ENCODE measurements at places on chromosomes 3 and 15.
A peak's percentile ranks its signal among the peaks of the same experiment; 100 is the strongest.

- no peak for DNase-seq
These were observed 8.9 kb downstream of the MUC4 start for GRCh38 chr3:195802795-195803194.

DNA sequence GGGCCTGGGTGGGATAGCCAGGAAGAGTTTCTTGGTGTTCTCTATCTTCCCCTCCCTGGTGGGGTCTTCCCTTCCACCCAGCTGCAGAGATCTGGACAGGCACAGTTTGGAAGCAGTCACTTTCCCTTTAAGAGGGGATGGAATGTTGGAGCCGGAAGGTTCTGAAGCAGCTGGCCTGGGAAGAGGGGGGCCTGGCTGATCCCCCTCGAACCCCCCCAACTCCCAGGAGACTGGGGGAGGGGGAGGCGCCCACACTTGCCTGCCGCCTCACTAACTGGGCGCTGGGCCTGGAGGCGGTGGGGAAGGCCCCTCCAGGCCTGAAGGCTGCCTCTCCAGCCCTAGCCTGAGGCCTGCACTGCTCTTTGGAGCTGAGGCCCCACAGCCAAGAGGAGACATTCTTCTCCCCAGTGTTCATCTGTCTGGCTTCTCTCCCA is 1.4 kb downstream of the DVL3 start:
- DNase-seq = no peak

- no peak for DNase-seq
These were observed 83.3 kb downstream of the NR2E3 start for GRCh38 chr15:71893691-71894090.

- DNase-seq = no peak
These were observed 82.8 kb downstream of the PCSK6 start for GRCh38 chr15:101406526-101407195.

DNA sequence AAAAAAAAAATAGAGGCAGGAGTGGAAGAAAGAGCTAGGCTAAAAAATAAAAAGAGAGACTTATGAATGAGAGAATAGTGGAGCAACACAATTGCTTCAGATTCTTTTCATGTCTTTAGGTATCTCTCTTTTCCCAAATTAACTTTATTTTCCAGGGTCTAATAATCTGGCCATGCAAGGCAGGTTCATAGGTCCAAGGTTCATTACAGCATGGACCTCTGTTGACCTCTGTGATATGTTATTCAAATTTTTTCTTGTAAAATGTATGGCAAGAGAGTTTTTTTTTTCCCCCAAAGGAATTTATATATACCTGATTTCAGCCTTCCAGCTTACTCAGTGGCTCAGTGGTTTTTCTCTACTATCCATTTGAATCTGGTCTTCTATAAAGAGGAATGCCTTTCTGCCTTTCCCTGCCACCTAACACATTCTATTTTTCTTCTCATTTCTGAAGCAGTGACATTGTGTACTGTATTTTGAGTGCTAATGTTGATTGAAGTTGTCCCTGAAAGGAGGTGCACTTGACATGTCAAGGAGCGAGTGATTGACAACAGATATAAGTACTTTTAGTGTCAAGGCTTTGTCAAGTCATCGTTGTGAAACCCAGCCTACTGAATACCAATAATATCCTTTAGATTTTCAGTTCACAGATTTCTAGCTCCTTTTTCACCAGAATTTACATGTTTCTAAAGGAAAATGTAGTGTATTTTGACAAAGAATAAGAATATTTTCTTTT is 118.5 kb downstream of the MAP2K5 start:
- no peak for DNase-seq

DNA sequence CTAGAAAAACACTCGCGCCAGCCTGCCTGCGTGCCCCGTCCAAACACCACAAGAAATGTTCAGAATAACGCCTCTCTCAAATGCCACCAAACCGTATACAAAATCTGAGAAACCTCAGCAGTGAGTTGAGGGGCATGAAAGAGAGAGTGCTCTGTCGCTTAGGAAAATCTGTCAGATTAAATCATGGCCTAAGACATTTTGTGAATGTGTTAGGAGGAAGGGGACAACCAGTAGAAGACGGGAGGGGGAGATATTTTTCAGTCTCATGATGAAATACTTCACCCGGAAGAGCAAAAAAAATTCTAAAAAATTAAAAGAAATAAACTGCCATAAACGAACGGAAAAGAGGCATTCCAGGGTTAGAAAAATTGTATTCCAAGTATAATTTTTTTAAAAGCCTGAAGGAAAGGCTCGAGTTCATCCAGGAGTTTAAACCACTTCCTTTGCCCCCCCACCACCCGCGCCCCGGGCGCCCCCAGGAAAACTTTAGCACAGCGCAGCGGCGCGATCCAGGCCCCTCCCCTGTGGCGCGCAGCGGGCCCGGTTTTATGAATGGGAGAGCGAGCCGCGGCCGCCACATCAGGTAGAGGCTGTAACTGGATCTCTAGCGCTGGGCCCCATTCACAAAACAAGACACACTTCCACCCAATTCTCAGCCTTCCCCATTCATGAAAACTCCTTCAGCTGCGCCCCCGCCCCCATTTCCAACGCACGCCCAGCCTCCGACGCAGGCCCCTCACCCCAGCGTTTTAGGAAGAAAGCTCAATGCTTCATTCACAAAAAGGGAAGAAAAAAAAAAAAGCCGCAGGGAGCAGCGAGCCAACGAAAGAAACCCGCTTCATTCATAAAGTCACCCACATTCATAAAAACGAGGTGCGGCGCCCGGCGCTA is 1.4 kb downstream of the ETV5 start:
- no peak for DNase-seq

- DNase-seq = no peak
These were observed 27.5 kb downstream of the NR1I2 start for GRCh38 chr3:119809249-119810017.

- DNase-seq = no peak
These were observed 83.0 kb downstream of the OTOL1 start for GRCh38 chr3:161579395-161580126.

- no peak for DNase-seq
These were observed at the start of gene CCK for GRCh38 chr3:42266085-42266484. CCK (minus strand) TSS chr3:42266185; CDS start chr3:42263630, 2,555 bp downstream.

DNA sequence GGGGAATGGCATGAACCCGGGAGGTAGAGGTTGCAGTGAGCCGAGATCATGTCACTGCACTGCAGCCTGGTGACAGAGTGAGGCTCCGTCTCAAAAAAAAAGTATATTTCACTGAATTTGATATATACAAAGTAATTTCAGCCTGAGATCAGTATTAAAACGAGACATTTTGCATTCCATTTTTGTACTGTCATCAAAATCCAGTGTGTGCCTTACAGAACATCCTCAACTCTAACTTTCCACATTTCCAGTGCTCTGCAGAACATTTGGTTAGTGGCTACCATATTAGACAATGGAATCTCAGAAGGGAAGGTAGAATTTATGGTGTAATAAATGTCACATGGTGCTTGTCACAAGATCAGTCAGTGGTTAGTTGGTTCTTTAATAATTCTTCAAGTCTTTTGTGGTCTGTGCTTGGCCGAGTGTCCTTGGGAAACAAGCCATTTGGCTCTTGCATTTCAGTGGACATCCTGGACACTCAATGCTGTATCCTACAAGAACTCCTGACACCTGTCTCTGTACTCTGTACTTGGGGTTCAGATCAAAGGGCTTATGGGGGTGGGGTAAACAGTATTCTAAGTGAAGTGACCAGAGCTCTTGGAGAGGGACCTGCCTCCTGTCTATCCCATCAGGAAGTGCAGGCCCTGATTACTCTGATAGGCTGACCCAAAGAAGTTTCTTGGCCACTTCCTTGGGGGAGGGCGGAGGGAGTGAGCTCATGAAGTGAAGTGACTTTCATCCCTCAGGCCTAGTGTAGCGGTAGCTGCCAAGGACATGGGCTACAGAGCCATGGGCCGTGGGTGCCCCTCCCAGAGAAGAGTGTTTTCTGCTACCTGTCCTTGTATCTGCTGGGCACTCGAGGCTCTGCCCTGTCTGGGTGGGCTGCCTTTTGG is 3.7 kb downstream of the ACVR2B start:
- DNase-seq = peak; percentile 84

- peak; percentile 52 for DNase-seq
These were observed 323.9 kb upstream of the IGF1R start for GRCh38 chr15:98324341-98324970.

DNA sequence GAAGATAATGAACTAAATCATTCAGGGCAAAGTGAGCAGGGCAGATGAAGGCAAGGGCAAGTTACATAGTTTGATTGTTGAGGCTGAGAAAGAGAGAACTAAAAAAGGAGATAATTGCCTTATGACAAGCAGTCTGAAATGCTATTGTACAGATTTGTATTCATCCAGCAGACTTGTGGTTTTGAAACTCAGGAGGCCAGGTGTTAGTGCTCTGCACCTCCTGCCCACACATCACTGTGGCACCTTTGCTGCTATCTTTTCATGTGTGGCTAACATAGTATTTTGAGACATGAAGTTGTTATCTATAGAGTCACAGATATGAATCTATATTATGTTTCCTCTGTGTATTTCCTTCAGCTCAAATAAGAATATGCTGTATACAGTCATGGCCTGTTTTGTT is 24.3 kb upstream of the SUCLG2 start:
- DNase-seq = no peak

DNA sequence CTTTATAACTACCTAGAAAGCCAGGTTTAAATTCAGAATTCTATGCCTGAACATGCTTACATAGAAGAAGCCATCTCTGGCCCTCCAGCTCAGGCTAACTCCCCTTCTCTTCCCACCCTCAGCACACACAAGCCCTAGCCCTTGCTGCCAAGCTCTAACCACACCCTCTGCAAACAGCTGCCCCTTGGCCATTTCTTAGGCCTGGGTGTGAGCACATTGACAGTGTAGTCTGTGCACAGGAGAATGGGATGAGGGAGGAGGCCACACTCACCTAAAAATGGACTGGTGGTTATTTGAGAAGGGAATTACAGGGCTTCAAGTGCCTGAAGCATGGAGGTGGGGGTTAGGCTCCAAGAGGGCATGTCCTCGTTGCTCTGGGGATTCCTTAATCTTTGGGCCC is 42.3 kb upstream of the SLC25A36 start:
- DNase-seq = no peak

DNA sequence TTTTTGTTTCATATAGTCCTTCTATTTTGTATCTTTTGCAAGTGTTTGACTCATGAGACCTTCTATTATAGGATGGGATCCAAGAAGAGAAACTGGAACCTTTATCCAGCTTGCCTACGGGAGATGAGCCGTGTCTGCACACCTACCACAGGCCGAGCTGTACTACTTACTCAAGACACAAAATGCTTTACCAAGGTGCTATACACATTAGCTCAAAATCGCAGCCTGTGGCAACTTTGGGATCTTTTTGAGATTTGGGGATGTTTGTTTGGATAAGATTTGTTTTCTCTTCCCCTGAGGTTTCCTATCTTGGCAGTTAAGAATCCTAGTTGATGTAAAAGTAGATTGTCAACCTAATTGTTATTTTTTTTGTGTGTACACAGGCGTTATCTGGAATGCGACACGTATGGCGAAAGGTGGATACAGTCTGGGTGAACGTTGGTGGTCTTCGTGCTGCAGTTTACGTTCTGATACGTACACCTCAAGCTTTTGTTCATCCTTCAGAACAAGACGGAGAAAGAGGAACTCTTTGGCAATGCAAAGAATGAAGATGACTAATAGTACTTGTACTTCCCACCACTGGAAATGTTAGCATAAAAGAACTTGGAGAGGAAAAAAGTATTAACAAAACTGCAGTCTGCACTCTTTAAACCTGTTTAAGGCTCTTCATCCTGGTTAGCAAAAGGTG is 13.1 kb upstream of the SETD5 start:
- no peak for DNase-seq

DNA sequence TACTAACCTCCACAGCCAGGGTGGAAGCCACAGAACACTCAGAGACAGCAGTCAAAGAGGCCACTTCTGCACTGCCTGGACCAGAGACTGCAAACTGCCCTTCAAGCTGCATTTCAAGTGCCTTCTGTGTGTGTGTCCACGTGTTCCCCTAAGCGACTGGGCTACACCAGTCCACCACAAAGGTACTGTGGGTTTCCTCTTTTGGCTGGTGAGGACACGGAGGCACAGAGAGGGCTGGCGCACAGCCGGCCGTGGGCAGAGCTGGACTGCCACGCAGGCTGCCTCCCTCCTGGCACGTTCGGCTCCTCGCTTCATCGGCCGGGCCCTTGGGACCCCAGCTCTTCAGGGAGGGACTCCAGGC is 60.9 kb downstream of the MGLL start:
- no peak for DNase-seq

DNA sequence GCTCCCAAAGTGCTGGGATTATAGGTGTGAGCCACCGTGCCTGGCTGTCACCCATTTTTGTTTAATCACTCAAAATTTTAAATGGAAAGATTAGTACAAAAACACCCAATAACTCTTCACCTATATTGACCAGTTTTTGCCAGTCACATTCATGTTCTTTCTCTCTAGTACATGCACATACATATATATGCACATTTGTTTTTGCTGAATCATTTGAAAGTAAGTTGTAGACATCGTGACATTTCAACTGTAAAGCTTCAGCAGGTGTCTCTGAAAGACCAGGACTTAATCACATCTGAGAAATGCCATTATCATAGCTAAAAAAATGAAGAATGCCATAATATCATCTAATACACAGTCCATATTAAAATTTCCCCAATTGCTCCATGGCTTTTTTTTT is 6.5 kb upstream of the SEMA4B start:
- DNase-seq = no peak

GRCh38 chr3:187983484-187984124 is 170.4 kb upstream of the LPP start:
- no peak for DNase-seq

DNA sequence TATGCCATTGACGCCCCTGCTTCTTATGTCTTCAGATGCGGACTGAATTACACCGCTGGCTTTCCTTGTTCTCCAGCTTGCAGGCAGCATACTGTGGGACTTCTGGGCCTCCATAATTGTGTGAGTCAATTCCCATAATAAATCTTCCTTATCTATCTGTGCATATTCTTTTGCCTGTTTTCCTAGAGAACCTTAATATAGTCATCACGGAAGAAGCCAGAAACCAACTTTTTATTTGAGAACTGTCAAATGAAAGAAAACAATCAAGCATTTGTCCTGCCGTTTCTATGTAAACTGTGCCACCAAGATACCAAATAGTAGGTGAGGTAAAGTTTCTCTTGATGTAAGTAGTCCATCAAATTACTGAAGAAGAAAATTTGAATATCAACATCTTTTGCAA is 51.8 kb upstream of the B3GALNT1 start:
- DNase-seq = no peak

- no peak for DNase-seq
These were observed 39.9 kb upstream of the BDH1 start for GRCh38 chr3:197595470-197596185.

GRCh38 chr3:172275586-172275985 is 172.7 kb downstream of the GHSR start:
- DNase-seq = no peak

- no peak for DNase-seq
These were observed 172.2 kb upstream of the STRIT1 start for GRCh38 chr3:155465664-155466063.

DNA sequence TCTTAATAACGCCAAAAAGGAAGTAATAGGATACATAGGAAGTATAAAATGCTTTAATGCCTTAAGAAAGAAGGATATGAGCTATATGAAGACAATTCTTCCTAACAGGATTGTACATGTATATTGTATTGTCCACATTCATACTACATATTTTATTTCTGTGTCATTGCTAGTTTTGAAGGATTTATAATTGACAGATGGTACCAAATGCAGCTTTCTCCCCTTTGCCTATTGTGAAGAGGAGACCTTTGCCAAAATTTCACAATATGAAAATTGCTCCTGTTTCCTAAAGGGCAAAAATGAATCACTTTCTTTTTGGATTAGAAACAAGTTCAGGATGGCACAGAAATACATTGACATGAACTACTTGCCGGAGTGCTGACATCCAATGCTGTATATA is 34.8 kb upstream of the EOMES start:
- DNase-seq = no peak

- DNase-seq = no peak
These were observed 6.3 kb downstream of the THBS1 start for GRCh38 chr15:39587096-39587721.

Measured in renal cortical epithelial cell (primary cell).